ENCODE measurements at places on chromosomes 3 and 15.
A peak's percentile ranks its signal among the peaks of the same experiment; 100 is the strongest.

- no peak for DNase-seq
These were observed 26.1 kb downstream of the FNDC3B start for GRCh38 chr3:172065527-172065926.

DNA sequence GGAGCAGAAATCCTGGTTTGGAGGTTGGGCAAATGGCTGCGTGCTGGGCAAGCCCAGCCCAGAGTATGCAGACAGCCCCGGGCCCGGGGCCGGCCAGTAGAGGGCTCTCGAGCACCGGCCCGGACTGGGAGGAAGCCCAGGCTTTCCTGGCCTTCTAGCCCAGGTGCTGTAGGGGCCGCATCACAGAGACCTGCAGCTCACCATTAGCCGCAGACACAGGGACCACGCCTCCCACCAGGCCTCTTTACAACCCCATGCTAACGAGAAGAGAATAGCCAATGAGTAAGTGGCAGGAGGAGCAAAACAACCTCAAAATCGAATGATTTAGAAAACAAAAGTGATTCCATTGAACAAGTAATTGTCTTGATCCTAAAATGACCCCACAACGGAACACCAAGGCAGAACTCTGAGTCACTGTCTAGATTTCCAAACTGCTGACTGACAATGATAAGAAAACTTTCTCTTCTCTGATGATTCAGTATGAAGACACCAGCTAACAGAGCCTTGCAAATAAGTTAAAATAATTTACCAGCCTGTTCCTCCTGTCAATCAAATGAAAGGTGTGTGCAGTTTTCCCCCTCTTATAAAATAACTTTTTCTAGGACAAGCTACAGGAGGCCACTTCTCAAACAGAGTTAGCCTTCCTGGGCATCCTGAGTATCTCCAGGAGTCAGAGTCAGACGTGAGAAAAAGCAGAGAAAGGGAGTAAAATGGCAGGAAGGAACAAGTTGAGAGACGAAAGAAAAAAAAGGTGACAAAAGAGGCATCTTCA is 102.2 kb downstream of the DGKG start:
- DNase-seq, result peak; percentile 27

GRCh38 chr15:39530480-39531342 is 50.2 kb upstream of the THBS1 start:
- no peak for DNase-seq

- DNase-seq, result no peak
These were observed 25.9 kb downstream of the RAD18 start for GRCh38 chr3:8937064-8938020.

DNA sequence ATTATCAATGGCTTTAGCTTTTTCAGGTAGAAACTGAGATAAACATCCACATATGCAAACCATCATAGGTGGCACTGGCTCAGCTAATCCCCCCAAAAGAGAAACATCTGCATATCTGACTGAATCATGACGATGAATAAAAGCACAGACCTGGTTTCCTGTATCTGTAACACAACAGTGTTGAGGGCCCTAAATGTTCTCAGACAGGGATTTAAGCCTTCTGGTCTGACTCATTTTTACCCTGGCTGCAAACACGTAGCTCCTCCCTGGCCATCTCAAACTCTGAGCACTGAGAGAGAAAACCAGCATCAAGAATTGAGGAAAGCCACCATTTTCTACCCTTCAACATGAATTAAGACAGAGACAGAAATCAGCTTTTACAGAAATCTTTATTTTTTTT is 35.2 kb downstream of the GLB1 start:
- DNase-seq, result no peak

- DNase-seq, result no peak
These were observed 7.4 kb upstream of the SLC6A1 start for GRCh38 chr3:10985181-10985580.

DNA sequence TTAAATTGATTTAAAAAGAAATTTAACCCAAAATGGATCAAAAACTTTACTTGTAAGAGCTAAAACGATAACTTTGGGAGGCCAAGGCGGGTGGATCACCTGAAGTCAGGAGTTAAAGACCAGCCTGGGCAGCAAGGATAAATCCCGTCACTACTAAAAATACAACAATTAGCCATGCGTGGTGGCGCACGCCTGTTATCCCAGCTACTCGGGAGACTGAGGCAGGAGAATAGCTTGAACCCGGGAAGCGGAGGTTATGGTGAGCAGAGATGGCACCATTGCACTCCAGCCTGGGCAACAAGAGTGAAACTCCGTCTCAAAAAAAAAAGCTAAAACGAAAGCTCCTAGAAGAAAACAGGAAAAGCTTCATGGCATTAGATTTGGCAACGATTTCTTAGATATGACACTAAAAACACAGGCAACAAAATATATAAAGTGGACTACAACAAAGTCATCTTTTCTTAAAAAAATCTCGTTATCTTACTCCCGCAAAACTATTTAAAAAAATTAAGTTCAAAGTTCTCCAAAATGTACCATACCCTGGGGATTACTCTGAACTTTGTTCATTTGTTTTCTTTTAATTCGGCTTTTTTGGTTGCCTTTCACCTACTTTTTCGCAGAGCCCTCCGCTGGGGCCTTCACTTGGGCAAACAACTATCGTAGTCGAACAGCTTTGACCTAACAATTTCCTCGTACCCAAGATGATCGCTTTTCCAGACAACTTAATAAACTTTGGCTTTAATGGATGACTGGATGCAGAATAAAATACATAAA is 2.9 kb downstream of the HDDC3 start:
- DNase-seq, result no peak
